ENCODE measurements at places on chromosomes 3 and 15.

GRCh38 chr3:151316267-151316991, at the start of gene GPR87:
Gene GPR87, minus strand, starts transcription at chr3:151316820. Its CDS starts 16,720 bp downstream, at chr3:151300100.
- peak; percentile 81 for DNase-seq

DNA sequence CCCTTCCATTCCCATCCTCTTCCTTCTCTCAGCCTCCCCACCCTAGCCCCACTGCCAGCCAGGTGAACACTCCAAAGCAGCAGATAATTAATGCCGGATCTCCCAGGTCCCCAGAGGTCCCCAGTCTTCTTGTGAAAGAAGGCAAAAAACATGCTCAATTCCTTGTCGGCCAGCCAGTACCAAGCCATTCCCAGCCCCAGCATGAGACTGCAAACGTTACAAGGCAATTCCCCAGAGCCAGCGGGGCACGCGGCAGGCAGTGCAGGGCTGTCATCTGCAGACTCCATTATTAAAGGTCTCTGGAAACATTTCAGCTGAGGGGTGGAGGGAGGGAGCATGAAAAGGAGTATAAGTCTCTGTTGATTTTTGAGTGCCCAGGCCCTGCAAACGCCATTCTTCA, 117.8 kb downstream of the XXYLT1 start:
- DNase-seq = no peak

GRCh38 chr3:24972491-24972890, 455.6 kb upstream of the RARB start:
- no peak for DNase-seq

DNA sequence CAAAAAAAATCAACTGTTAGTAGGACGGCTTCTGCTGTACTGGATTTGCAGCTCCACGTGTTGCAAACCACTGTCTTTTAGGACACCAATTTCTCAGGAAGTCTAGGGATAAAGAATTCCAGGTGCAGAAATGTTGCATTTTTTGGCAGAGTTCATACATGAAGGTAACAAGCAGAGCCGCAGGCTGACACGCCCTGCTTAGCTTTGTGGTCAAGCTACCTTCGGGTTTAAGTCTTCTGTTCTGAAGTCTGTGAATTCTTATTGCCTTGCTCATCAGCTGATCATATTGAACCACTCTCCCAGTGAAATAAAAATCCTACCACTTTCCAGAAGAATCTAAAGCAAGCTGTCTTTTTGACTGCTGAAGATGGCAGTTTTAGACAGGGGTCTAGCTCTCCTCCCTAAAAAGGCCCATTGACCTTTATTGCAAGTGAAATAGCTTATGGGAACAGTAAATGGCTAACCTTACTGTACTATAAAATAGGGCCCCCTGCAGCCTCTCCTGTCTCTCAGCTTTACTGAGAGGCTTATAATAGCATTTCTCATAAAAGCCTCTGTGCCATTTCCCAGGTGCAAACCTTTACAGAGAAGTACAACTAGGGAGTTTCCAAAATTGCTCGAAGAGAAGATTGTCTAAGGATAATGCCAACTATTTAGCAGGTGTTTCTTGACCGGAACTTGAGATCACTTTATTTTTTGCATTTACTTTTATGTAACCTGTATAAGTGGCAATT, 262.2 kb upstream of the IL12A start:
- no peak for DNase-seq

DNA sequence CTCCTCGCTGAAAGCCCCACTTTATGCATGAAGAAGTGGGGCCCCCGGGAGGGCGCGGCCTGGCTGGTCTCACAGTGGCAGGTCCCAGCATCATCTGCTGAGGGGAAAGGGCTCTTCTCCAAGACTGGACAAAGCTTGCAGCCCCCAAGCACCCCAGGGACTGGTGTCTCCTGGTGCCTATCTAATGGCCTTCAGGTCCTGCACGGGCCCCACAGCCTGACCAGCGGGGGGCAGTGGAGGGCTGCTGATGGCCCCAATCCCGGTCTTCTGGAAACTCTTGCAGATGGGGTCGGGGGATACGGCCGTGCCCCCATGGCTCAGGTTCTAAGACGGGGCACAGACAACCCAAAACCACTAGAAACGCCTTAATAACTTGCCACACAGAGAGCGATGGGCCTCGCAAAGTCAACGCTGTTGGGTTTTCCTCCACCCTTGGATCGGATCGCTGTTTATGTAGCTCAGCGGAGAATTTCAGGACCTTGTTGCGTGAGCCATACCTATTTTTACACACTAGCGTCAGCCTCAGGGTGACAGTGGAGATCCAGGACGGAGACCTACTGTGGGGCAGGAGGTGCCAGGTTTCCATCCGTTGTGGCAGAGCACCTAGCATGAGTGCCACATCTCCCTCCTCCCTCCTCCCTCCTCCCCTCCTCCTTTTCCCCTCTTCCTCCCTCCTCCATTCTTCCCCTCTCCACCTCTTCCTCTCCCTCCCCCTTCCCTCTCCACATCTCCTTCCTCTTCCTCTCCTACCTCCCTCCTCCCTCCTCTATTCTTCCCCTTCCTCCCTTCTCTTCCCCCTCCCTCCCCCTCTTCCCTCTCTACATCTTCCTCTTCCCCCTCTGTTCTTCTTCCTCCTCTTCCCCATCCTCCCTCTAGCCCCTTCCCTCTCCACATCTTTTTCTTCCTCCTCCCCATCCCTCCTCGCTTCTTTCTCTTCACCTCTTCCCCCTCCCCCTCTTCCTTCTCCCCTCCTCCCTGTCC, 79.3 kb upstream of the ALDH1L1 start:
- DNase-seq = peak; percentile 18

DNA sequence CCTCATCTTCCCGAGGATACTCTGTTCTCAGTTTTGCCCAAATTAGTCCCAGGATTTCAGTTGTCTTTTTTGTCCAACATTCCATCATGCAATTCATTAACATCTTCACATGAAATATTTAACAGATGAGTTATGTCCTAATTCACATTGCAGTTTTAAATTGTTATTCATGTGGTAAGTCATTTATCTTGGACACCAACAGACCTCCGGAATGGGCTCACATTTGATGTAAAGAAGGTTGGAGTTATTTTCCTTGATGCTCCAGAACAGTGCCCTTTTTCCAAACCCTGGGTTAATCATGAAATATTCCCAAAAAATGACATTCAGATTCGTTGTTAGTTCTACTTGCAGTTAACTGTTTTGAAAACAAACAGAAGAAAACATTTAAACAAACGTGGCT, 32.8 kb upstream of the LRTM1 start:
- no peak for DNase-seq

DNA sequence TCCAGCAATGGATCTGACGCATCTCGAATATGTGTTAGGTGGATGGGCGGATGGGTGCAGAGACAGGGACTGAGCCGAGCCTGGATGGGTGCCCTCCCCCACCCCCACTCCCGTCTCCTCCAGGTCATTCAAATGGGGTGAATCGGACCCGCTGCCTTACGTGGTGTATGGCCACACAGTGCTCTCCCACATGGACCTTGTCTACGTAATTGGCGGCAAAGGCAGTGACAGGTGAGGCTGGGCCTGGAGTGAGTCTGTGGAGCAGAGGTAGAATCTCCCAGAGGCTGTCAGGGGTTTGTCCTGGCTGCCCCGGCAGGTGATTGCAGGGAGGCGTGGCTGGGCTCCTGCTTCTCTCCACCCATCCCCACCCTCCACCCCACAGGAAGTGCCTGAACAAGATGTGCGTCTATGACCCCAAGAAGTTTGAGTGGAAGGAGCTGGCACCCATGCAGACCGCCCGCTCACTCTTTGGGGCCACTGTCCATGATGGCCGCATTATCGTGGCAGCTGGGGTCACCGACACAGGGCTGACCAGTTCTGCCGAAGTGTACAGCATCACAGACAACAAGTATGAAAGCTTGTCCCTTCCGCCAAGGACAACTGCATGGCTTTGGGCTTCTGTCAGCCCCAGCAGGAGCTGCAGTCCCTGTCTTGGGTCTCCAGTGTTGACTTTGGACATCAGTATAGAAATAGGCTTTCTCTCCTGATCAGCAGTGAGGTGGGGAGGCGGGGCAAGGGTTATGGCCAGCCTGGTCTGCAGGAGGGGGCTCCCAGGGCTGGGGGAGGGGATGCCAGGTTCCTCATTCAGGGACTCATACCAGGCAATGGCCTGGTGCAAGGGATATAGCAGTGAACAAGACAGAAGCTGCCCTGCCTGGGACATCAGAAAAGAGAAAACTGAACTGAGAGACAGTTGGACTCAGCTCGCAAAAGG, 3.4 kb downstream of the KLHL40 start:
- no peak for DNase-seq

DNA sequence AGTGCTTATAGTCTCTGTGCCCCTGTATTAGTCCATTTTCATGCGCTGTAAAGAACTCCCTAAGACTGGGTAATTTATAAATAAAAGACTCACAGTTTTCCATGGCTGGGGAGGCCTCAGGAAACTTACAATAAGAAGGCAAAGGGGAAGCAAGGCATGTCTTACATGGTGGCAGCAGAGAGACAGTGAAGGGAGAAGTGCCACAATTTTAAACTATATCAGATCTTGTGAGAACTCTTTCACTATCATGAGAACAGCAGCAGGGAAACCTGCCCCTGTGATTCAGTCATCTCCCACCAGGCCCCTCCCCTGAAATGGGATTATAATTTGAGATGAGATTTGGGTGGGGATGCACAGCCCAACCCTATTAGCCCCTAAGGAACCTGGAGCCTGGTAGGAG, 243.2 kb downstream of the EDEM1 start:
- no peak for DNase-seq

GRCh38 chr3:117488983-117489382, 779.4 kb downstream of the TUSC7 start:
- DNase-seq = no peak

- peak; percentile 41 for DNase-seq
These were observed 8.6 kb downstream of the VPS18 start for GRCh38 chr15:40902605-40903561.

DNA sequence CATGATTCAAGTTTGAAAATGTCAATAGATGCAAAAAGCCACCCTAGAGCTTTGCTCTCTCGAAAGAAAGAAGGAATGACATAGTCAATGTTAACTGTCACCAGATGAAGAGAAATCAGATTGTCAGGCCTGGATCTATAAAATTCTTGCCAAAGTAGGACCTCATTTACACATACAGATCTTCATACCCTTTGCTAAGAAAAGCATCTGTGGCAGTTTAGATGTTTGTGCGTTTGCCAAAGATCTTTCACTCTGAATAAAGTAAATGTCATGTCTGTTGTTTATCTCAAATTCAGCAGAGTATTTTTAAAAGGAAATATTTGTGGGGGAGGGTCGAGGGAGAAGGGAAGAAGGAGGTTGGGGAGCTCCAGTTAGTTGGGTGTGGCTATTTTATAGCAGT, 119.4 kb downstream of the FEZF2 start:
- no peak for DNase-seq

DNA sequence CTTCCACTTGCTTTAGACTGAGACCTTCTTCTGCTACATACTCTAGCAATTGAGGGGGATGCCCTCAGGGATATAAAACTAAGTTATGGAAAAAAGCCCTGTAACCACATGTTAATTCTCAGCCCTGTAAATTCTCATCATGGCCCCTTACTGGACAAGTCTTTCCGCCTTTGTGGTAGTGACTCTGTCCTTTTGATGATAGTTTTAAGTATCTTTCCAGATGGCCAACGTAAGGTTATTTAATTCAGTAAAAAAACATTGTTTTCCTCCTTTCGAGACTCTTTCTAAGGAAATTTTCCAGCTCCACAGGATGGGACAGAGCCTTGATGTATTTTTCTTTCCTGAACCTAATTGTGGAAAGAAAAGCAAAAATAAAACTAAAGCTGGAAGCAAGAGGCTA, 25.3 kb upstream of the TM4SF4 start:
- no peak for DNase-seq

- DNase-seq = no peak
These were observed 411.6 kb upstream of the BCHE start for GRCh38 chr3:166248784-166249183.

DNA sequence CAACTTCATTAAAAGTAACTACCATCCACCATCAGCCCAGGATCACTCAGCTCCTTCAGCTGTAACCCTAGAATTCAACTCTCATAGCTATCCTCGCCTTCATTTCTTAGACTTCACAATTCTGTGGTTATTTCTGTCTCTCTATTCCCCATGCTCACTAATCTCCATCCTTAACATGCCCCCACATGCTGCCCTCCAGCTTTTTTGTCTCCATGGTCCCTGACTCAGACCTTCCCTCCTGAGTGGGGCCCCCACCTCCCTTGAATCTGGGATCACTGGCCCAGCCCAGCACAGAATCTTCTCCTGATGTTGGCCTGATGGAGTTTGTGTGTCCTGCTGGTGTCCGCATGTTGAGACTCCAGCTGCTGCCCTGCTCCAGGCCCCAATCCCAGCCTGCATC, 41.7 kb downstream of the CHST14 start:
- DNase-seq = no peak

DNA sequence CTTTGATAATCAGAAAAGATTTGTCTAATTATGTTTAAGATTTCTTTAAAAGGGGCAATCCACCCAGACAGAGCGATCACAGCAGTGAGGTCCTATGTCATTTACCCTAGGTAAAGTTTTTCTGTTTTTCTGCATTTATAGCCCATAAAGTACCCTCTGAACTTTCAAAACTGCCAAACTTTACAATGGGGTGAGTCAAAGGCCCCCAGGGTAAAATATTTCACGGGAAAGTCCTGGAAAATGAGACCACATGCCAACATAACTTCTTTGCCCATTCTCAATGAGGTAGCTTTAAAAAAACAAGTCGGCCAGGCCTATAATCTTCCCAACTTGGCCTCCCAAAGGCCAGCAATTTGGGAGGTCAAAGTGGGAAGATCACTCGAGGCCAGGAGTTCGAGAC, 53.0 kb downstream of the SUCLG2 start:
- no peak for DNase-seq

- DNase-seq = no peak
These were observed 110.6 kb upstream of the DCBLD2 start for GRCh38 chr3:99012051-99012450.

- peak; percentile 9 for DNase-seq
These were observed 114.6 kb downstream of the CYP19A1 start for GRCh38 chr15:51223771-51224229.

GRCh38 chr3:58095603-58096138, 87.4 kb downstream of the FLNB start:
- DNase-seq = no peak

DNA sequence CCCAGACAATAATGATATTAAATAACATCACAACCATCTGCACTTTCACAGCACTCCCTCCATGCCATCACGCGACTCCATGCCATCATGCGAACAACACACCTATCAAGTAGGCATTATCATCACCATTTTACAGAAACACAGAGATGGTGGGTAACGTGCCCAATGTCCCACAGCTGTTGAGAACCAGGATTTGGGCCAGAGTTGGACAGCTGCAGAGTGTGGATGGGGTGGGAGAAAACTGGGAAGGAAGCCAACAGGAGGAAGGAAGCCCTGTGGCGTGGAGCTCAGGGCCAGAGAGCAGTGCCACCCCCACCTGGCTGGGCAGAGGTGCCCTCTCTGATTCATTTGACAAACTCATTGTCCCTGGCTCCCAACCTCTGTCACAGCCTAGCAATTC, 29.0 kb downstream of the RBPMS2 start:
- DNase-seq = no peak

GRCh38 chr3:192827208-192827607, 90.4 kb downstream of the MB21D2 start:
- no peak for DNase-seq
